Posterior cingulate gyrus (tissue), 11 donors: ENCODE measurements at places on chromosomes 3 and 15.
A peak's percentile ranks its signal among the peaks of the same experiment; 100 is the strongest.

- no peak for DNase-seq
Measured at GRCh38 chr15:58889363-58889762, 44.1 kb downstream of the SLTM start.

- DNase-seq, result no peak
Measured at GRCh38 chr3:120022729-120023128, 71.5 kb downstream of the GSK3B start.

GRCh38 chr15:38307861-38308641 lies 55.4 kb downstream of the SPRED1 start:
- no peak for DNase-seq

DNA sequence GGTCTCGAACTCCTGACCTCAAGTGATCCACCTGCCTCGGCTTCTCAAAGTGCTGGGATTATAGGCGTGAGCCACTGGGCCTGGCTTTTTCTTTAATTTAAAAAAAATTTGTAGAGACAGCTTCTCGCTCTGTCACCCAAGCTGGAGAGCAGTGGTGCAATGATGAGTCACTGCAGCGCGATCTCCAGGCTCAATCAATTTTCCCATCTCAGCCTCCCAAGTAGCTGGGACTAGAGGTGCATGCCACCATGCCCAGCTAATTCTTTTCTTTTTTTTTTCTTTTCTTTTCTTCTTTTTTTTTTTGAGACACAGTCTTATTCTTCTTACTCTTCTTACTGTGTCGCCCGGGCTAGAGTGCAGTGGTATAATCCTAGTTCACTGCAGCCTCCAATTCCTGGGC lies 19.8 kb downstream of the TUBGCP4 start:
- no peak for DNase-seq

DNA sequence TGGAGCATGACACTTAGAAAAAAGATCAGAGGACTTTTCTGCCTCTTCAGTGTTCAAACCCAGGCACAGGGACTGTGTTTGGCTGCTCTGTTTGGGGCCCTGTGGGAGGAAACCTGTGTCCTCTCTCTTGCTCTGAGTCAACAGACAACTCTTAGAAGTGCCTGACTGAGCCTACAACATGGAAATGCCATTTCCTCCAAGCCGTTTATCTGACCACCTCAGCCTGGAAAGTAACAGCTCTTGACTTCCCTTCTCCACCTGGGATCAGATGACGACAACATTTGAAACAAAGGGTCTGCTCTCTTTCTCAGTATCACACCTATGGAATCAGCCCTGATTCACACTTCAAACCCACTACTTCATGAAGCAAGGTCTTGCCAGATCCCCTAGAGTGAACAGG lies 91.3 kb upstream of the CTDSPL start:
- DNase-seq, result no peak

DNA sequence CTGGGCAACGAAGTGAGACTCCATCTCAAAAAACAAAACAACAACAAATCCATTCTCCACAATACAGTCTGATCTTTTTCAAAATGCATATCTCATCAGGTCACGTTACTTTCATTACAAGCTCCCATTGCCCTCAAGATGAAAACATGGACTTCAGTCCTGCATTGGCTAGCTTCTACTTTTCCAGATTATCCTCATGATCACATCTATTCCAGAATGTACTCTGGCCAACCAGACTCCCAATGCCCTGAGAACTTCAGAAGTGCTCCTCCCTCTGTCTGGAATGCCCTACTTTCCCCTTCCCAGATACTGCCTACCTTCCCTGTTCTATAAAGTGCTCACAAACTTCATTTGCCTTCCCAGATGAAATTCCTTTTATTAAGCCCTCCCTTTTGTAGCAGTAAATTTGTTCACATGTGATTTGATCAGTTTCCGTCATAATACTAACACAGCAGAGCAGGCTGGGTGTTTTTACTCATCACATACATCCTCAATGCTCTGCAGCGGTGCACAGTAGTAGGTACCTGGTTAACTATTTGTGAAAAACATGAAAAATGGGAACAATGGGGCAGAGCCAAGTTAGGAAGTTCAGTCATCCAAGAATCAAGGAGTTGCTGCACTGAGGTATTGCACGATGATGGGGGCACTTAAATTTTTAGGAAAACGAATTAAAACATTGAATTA lies 5.3 kb downstream of the RPL22L1 start:
- DNase-seq, result no peak

DNA sequence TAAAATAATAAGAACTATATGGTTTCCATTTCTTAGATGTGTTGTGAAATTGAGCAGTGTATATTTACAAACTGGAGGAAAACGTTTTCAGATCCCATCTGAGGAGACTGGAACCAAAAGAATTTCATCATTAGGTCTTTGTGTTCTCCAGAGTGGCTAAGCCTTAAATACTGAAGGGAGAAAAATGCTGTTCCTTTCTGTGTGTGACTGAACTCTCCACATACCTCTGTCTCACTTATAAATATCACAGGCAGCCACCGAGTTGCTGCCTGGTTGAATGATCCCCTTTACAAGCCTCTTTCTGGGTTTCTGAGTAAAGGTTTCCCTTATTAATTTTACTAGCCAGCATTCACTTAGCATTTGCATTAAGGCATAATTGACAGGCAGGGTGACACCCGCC lies 913.9 kb upstream of the NR2F2 start:
- no peak for DNase-seq

- peak; percentile 20 for DNase-seq
Measured at GRCh38 chr3:170765419-170766078, 104.4 kb downstream of the RPL22L1 start.

DNA sequence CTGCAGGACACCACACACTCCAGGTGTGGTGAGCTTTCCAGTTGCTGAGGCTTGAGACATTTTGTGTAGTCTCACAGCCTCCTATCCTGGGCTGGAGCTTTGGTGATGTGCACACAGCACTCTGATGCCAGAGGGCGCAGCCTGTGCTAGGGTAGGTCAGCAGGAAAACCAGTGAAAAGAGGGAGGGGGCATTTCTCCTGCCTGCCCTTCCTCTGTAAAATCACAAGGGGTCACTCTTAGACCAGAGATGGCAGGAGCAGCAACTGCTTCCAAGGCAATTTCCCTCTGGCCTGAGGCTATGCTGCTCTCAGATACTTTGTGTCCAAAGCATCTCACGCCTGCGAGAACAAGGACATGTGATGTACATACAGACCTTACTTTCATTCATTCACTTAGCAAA lies 16.5 kb upstream of the MUSTN1 start:
- DNase-seq, result no peak
